ENCODE measurements at places on chromosomes 1 and 21.

- DNase-seq: no peak
Measured at GRCh38 chr21:46456750-46457149, 1.9 kb upstream of the DIP2A start.

- DNase-seq: no peak
Measured at GRCh38 chr1:6490181-6491080, 1.0 kb downstream of the PLEKHG5 start.

DNA sequence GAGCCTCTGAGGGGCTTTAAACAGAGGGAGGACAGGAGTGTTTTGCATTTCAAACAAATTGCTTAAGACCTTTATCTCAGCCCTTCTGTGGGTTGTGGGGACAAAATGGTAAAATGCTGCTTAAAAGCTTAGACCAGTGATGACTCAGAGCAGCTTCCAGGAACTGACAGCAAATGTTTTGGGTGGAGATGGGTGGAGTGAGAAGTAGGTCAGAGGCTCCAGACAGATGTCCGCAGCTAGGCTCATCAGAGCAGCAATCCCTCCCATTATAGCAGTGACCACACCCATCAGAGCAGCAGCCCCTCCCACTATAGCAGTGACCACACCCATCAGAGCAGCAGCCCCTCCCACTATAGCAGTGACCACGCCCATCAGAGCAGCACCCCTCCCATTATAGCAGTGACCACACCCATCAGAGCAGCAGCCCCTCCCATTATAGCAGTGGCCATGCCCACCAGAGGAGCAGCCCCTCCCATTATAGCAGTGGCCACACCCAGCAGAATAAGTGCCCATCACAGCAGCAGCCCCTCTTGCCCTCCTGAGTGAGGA is 532.2 kb downstream of the MATN1 start:
- no peak for DNase-seq

- no peak for DNase-seq
Measured at GRCh38 chr21:36522219-36522808, 42.4 kb upstream of the CLDN14 start.

- DNase-seq: no peak
Measured at GRCh38 chr1:226422478-226422877, 14.6 kb upstream of the PARP1 start.

DNA sequence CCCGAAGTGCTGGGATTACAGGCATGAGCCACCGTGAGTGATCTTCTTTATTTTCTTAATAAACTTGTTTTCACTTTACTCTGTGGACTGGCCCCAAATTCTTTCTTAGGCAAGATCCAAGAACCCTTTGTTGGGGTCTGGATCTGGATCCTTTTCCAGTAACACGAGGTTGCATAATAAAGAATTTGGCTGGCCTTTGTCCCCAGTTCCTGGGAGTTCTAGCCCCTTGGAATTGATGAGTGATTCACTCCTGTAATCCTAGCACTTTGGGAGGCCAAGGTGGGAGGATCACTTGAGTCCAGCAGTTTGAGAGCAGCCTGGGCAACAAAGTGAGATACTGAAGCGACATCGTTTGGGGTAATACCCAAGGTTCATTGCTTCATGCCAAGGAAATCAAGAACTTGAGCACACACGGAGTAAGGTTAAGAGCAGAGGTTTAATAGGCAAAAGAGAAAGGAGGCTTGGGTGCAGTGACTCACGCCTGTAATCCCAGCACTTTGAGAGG is 2.2 kb upstream of the TOMM20 start:
- DNase-seq: no peak

DNA sequence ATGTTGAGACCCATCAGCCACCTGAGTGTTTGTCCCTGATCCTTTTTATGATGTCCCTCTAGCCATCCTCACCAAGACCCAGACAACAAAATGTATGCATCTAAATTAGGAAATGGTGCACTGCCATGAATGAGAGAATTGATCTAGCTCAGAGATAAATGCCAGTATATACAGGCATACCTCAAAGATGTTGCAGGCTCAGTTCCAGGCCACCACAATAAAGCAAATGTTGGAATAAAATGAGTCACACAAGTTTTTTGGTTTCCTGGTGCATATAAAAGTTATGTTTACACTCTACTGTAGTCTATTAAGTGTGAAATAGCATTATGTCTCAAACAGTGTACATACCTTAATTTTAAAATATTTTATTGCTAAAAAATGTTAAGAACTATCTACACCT is 63.9 kb downstream of the CHIA start:
- no peak for DNase-seq
